ENCODE measurements at places on chromosomes 4 and X. TPM values are rescaled to one million over a fixed set of nuclear protein-coding genes. Genes with fewer than 3 reads are reported as not detected.
A peak's percentile ranks its signal among the peaks of the same experiment; 100 is the strongest.

DNA sequence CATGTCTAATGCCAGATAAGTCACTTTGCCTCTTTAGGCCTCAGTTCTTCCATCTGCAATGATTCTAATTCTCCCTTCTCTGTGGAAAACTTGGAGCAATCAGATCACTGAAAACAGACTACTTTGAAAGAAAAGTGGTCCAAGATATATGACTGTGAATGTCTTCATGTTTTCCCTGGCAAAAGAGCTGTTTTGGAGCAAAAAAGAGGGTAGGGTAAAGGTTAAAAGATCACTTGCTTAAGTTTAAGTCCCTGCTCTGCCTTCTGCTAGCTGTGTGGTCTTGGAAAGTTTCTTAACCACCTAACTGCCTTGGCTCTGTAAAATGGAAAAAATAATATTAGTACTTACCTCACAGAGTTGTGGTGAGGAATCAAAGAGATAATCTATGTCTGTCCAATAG, 140.3 kb upstream of the PAK3 start:
- DNase-seq: no peak

DNAAF6 gene
- polyA plus RNA-seq: not detected

- DNase-seq: peak; percentile 26
Measured at GRCh38 chr4:126697748-126698147, 935.0 kb upstream of the INTU start.

TEX13B gene
- polyA plus RNA-seq: not detected

DNA sequence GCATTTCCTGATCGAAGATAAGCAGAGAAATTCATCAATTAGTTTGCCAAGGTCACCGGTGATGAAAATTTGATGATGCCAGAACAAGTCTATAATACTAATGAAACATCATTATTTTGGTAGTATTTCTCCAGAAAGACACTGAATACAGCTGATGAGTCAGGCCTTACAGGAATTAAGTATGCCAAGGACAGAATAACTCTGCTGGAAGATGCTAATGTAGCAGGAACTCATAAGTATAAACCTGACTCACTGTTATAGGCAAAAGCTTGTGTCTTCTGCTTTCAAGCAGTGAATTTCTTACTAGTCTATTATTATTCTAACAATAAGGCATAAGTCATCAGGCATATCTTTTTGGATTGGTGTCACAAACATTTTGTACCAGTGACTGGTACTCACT, 1825.1 kb upstream of the IGFBP7 start:
- DNase-seq: no peak

TREX2 gene
- not detected for polyA plus RNA-seq

- no peak for DNase-seq
Measured at GRCh38 chrX:104902070-104902469, 318.4 kb downstream of the TEX13A start.

GRCh38 chr4:155854582-155855226, 11.4 kb downstream of the ASIC5 start:
- peak; percentile 45 for DNase-seq

MUC7 gene
- not detected for polyA plus RNA-seq

HELT gene
- not detected for polyA plus RNA-seq

All from AG04450 (cell line).